Stimulated activated CD4-positive, alpha-beta T cell treated with anti-CD3 and anti-CD28 coated beads, Interleukin-15, amount 100 ng/mL, for 1 hour (primary cell): ENCODE measurements at places on chromosomes 5 and 9.

DNA sequence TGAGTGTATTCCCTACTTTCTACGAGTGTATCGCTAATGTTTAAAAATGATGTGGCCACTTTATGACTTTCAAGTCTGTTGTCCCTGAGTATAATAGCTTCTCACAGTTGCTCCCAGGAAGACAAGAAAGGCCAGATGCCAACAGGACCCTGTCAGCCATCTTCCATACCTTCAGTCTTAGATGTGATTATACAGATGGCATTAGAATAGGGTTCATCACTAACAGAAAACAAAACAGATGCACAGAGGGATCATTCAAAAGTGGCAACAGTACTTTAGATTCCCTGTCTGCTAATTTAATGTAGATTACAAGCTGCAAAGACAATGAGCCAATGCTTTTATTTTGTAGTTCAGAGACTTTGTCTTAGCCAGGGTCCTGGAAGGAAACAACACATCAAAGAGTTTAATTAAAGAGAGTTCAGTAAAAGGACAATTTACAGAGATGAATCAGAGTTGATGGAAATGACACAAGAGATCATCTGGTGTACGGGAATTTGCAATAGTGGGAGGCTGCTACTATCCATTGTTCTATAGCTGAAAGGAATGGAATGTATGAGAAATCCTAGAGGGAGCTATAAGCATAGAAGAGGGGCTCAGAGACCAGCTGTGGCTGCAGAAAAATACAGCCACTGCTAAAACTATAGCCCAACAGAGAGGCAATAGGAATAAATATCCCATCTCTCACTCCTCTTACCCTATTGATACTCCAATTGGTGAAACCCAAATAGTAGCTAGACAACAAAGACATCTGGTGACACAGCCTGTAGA is 393.7 kb upstream of the SMC2 start:
- no peak for DNase-seq

- DNase-seq, result no peak
Measured at GRCh38 chr5:25539536-25539935, 894.8 kb upstream of the CDH10 start.

DNA sequence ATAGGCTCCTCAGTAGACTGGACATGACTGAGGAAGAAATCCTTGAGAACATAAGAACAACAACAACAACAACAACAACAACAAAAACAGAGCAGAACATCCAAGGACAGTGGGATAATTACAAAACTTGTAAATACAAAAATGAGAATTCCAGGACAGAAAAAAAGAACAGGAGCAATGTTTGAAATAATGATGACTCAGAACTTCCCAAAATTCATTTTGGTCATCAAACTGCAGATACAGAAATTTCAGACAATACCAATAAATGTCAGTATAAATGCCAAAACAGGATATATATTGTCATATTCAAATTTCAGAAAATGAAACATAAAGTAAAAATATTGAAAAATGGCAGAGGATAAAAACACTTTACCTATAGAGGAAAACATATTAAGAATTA is 259.0 kb downstream of the TRIM36 start:
- no peak for DNase-seq

DNA sequence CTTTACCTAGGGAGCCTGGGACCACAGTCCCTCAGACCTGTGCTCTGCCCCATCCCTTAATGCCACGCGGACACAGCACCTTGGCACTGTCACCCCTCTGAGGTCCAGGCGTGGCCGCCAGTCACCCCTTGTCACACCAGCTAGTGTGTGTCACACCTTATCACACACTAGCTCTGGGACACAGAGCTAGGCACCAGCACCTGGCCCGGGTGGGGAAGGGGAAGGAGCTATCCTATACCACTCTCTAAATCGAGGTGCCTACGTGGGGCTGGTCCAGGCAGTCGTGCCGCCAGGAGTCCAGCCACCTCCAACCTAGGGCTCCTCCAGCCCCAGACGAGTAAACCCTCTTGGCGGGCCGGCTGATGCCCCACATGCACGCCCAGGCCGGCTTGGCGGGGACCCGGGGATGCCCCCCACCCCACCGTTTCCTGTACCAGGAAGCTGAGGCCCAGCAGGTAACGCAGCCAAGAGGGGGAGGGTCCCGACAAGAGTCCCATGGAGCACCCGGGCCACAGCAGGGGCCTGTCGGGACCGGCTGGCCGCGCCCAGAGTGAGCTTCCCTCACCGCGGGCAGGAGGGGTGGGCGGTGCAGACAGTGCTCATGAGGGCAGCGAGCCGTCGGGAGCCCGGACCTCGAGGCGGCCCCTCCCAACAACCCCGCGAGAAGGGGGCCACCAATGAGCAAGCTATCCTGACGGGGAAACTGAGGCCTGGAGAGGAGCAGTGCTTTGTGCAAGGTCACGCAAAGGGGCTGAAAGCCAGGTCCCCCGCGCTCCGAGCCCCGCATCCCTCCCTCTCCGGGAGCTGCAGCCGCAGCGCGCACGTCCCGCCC is 550 bp downstream of the CORO2A start:
- DNase-seq, result no peak

DNA sequence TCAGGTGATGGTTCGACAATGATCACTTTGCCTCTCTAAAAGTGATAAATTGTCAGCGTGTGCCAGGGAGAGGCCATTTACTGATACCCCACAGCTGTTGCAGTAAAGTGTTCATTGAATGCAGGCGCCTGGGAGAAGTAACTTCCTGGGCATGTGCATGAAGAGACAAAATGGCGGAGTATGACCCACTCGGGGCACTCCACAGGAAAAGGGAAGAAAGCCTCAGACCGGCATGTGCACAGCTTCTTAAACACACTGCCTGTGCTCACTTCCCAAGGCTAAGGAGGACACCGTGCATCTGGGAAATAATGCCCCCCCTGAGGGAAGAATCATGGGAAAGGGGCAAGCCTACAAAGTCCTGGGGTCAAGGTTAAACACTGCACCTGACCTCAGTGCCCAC is 329.5 kb downstream of the ICE1 start:
- DNase-seq, result no peak

GRCh38 chr5:78927657-78928282 is 57.3 kb downstream of the ARSB start:
- no peak for DNase-seq

- DNase-seq, result no peak
Measured at GRCh38 chr9:22237497-22238363, 208.9 kb upstream of the DMRTA1 start.

DNA sequence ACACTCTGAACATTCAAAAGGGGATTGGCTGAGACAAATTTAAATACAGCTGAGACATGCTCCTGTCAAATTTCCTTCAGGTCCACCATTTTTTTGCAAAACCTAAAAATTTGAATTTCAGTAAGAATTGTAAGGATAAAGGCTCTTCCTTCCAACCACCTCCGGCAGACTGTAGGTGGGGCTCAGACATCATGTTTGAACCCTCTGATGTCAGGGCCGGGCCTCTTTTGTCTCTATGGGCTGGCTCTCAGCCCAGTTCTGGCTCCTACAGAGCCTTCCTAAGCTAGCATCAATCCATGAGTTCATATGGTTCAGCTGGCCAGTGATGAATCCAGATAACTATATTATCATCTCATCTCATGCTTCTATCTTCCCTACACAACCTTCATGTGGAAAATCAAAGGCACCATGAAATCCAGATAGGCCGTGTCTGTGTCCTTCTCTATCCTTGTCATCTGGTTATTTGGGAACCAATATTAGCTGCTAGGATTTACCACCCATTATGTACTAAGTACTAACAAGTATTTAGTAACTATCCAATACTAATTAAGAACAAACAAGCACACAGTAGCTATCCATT is 44.2 kb downstream of the NIPSNAP3B start:
- no peak for DNase-seq

DNA sequence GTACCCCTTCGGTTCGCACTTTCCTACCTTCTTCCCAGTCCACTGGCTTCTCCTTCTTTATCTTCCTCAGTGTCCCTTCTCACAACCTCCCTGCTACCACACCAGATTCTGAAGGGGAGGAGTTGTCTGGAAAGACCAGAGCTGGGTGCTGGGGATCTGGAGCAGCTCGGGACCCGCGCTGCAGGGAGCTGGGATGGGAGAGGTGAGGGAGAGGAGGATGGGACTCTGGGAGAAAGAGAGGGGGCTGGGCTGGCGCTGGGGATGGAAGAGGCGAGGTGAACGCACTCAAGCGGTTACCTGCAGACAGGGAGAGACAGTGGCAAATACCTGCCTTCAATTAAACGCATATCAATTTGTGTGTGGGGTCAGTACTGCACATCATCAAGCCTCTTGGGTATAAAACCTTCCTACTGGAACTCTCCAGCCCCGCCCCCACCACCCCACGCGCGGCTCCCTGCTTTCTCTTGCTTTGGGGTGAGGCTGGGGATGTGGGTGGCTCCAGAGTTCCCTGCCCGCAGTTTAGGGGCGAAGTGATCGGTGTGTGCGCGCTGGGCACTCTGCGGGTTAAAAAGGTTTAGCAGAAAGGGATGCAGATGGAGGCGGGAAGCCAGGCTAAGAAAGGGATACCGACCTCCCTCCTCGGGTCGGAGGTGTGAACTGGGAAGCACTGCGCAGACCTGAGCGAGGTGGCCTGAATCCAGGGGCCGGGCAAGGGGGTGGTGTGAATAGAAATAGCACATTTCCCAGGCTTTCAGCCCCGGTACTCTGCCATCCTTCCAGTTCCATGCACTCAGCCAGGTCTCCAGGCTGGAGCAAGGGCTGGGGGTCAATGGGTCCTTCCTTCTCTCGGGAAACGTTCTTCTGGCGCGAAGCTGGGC is 977 bp upstream of the PAM start:
- no peak for DNase-seq

DNA sequence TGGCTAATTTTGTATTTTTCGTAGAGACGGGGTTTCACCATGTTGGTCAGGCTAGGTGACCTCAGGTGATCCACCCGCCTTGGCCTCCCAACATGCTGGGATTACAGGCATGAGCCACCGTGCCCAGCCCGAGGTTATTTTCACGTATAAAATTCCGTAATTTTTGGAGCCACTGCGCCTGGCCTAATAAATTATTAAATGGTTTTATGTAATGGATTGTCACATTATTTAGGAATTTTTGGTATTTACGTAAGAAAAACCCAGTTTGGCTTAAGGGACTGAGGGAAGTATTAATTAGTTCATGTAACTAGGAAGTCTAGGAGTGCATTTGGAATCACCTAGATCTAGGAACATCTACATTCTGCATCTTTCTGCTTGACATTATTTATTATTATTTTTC is 8.3 kb downstream of the GLE1 start:
- no peak for DNase-seq

DNA sequence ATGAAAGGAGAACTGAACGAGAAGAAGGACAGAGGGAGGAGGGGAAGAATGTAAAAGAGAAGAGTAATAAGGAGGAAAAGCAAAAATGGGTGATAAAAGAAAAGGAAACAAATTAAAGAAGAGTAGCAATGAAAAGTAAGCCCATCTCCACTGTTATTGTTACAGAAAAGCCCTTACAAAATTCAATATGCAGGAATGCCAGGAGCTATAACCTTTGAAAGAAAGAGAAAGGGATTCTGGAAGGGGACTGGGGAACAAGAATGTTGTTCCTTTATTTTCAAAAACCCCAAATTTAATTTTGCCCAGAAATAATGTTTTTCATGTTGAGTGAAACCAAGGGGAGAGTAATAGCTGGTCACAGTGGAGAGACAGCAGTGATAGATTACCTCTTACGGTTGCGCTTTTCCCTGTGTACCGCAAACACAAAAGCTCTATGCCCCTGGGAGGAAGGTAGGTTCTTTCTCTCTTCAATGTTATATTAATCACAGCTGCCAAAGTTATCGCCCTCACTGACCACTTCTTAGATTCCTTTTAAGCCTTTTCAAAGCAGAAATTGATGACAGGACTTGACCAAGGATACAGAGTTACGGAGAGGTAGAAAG is 86.7 kb downstream of the BRINP1 start:
- no peak for DNase-seq

- DNase-seq, result no peak
Measured at GRCh38 chr9:14868772-14869583, 41.2 kb downstream of the FREM1 start.

- DNase-seq, result no peak
Measured at GRCh38 chr5:7500256-7500655, 104.3 kb downstream of the ADCY2 start.

DNA sequence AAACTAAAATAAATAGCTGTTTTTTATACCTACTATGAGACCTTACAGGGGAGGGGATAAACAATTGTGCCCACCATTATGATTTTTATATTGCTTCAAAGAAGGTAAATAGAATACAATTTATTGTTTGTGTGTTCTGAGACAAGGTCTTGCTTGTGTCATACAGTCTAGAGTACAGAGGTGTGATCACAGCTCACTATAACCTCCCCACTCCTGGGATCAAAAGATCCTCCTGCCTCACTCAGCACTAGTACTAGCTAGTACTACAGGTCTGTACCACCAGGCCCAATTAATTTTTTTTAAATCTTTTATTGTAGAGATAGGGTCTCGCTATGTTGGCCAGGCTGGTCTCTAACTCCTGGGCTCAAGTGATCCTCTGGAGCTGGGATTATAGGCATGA is 11.3 kb downstream of the TLE1 start:
- DNase-seq, result no peak

DNA sequence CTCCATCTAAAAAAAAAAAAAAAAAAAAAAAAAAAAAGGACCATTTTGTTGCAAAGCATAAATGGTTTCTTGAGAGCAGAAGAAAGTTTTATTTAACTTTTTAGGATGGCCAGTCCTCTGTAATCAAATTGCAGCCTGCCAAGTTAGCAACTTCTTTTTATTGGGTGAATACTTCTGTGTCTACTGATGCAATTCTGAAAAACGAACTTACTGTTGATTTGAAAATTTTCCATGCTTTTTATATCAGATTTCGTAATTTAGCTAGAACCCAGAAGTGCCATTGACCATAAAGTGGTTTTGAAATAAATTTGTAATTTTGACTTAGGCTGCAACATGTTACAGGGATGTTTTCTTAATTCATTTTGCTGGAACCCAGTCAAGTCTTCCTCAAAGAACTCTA is 269.1 kb upstream of the ACTBL2 start:
- no peak for DNase-seq

DNA sequence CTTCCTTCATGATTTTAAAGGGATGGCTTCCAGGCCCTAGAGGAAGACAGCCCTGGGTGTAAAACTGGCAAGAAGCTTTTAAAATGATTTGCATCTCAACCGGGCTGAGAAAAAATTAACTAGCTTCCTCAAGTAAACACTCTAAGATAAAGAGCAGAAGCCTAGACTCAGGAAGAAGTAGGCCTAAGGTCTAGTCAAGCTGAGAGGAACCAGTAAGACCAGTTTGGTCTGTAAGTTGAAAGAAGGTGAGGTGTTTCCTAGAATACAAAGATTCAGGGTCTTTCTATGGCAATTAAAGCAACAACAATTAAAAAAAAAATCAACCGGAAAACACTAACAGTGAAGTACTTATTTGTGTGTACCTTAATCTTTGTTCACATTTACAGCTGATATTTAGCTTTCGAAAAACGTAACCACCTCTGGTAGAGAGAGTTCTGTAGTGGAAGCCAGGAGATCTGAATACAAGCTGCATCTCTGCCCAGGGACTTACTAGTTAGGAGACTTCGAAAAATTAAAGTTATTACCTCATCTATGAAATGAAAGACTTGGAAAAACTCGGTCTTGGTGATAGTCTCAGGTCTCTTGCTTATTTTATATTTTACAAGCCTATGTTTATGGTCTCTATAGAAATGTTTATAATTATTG is 75.7 kb downstream of the TUSC1 start:
- no peak for DNase-seq

GRCh38 chr5:134530301-134531077 is 5.0 kb downstream of the JADE2 start:
- DNase-seq, result no peak
